ENCODE measurements at places on chromosomes 11 and 22.
A peak's percentile ranks its signal among the peaks of the same experiment; 100 is the strongest.

GRCh38 chr11:57622263-57622662 is 24.8 kb downstream of the SERPING1 start:
- DNase-seq, result no peak

DNA sequence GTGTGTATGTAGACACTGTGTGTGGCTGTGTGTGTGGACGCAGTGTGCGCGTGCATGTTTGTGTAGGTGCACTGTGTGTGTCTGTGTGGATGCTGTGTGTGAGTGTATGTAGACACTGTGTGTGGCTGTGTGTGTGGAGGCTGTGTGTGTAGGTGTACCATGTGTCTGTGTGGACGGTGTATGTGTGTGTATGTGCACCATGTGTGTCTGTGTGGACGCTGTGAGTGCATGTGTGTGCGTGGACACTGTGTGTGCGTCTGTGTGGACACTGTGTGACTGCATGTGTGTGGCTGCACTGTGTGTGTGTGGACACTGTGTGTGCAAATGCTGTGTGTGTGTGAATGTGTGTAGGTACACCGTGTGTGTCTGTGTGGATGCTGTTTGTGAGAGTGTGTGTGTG is 10.3 kb downstream of the TRPM5 start:
- no peak for DNase-seq

DNA sequence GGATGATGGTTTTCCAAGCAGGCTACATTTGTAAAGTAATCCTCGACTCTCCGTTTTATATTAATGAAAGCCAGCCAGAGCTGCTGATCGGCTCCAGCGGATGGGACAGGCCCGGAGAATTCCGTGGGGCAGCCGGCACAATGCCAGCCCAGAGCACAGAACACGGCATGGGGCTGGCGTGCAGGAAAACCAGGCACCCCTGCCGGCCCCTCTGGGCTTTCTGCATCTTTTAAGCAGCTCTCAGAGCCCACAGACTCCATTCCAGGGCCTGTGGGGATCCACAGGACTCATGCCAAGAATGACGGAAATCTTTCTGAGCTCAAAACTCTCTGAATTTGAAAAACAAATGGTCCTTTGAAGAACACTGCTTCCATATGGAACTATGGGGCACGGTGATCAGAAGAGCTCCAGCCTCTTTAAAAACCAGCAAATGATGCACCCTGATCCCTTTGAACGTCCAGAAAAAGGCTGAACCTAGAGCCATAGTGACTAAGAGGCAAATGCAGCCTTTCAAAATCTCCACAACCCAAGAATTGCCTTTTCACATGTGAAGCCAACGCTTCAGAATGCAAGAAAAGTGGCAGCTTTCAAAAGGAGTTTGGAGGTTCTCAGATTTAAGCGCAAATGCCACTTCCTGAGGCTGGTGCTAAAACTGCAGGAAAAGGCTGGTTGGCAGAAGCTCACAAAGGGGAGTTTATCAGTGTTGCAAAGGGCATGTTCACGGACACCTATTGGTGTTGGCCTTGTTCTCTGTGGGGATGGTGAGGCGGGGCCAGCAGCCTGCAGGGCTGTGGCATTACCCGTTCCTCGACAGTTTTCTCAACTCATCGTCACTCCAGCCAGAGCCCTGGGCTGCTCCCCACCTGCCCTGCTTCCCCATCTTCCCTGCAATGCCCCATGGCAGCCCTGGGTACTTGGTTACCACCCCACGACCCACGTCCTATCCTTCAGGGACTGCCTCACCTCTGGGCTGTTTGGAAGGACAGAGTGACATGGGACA is 212.5 kb downstream of the CTTN start:
- DNase-seq, result peak; percentile 32

DNA sequence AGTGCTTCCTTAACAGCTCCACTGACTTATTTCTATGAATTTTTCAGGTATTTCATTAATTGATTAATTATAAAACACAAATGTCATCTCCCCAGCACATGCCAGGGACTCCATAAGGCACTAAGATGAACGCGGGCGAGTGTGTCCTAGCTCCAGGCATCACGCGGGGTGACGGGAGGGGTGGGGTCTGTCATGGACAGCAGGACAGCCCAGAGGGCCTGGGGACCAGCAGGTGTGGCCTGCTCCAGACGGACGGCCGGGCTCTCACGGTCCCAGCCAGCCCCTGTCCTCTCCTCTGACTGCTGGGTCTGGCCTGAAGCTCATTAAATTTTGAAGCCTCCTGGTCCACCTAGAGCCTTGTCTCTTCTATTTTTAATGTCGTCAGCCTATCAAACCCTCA is 531.1 kb downstream of the BRD1 start:
- no peak for DNase-seq

DNA sequence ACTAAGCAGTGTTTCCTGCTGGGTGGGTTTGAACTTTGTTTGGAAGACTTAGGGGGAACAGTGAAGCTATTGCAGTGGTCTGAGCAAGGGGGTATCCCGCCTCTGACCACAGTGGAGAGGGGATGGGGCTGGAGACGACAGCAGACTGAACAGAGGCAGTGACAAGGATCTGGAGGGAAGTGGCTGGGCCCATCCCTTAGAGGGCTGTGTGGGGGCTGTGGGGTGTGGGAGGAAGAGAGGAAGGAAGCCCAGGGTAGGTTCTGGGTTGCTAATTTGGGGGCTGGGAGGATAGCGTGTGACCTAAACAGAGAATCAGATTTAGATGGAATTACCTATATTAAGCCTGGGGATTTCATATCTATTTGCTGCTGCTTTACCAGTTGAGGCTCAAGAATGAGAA is 70.7 kb downstream of the BMAL1 start:
- no peak for DNase-seq

DNA sequence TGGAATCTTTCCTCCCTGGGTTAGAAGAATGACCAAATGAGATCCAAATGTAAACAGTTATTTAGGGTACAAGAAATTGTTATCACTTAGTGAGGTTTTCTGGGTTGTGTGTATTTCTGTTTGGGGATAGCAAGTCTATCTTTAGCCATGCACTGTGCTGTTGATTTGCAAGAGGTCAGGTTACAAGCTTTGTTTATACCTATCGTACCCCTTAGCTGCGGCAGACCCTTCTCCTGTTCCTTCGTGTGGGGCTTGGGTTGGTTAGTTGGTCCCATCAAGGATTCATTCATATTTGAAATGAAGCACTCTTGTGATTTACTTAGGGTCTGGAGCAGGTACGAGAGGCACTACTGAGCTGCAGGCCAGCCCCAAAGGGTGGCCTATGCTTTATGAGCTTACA is 72.6 kb downstream of the USP35 start:
- no peak for DNase-seq

- no peak for DNase-seq
These were observed 36.6 kb downstream of the TMEM45B start for GRCh38 chr11:129852125-129852740.

- no peak for DNase-seq
These were observed 22.5 kb downstream of the TAB1 start for GRCh38 chr22:39422101-39422500.

- no peak for DNase-seq
These were observed 7.1 kb downstream of the LARGE2 start for GRCh38 chr11:45929486-45930030.

DNA sequence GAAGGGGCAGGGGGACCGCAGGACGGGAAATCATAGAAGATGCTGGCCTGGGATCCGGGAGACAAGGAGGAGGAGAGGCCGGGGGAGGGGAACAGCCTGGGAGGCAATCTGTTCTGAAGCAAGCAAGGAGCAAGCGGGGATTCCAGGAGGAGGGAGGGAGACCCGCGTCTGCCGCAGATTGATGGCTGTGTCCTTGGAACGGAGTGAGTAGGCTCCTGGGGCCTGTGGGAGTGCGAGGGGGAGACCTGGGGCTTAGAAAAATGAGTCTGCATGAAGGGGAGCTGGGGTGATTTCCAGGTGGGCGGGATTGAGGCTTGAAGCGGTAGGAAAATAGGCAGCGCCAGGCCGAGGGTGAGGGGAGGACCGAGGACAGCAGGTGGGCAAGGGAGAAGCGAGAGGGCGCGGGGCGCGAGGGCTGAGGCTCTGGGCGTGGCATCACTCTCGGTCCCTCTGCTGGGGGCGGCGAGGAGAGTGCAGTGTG is 1.6 kb upstream of the LRRC55 start:
- no peak for DNase-seq

- DNase-seq, result no peak
These were observed 1461.2 kb downstream of the TBC1D22A start for GRCh38 chr22:48223488-48224190.

GRCh38 chr11:20363500-20364340 is at the start of gene HTATIP2:
Gene HTATIP2 (plus strand): TSS chr11:20363714. CDS start chr11:20364238, 524 bp downstream.
- DNase-seq, result no peak

DNA sequence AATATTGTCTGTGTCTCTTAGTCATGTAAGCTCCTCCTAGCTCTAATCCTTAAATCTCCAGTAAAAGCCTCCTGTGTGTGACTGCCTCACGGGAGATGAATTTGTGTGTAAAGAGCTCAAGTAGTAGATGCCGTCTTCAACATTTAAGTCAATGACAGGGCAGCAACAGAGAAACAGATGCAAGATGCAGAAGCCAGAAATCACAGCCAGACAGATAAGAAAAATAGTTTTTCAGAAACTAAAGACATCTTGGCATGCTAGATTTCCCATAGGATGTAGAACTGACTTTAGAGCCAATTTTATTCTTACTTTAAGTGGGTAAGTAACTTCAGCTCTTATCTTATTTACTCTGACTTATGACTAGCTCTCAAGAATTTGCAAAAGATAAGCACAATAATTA is 652.8 kb downstream of the KCNA4 start:
- no peak for DNase-seq

DNA sequence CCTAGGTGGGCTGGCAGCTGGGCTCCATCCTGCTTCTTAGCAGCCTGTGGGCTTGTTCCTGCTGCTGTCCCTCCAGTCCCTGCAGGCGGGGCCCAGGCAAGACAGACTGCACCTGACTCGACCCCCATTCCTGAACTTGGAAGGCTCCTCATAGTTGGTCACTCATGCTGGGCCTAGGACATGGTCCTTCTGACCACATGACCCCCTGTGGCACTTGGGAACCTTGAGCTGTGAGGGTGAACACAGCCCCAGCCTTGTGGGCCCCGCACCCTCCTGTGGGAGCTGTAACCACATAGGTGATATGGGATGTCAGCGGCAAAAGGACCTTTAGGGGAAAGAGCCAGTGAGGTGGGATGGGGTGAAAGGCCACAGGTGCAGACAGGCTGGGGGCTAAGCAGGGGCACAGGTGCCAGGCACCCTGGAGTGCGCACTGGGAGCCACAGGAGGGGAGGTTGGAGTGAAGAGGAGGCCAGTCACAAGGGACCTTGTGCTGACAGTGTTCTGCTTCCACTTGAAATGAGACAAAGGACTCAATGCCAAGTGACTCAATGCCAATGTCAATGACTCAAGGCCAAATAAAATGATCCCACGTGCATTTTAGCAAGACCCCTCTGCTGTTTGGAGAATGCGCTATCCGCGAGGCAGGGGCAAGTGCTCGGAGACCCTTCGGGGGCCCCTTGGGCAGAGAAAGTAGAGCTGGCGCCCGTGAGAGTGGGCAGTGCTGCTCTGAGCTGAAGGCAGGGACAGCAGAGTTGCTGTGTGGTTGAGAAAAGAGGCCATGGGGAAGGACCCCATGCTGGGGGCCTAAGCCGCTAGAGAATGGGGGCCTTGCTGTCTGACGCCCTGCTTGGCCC is 90.7 kb downstream of the MORC2 start:
- DNase-seq, result no peak

GRCh38 chr22:37552524-37553163 is 7.6 kb upstream of the CDC42EP1 start:
- no peak for DNase-seq

GRCh38 chr22:46159777-46160176 is 9.5 kb downstream of the PPARA start:
- no peak for DNase-seq

DNA sequence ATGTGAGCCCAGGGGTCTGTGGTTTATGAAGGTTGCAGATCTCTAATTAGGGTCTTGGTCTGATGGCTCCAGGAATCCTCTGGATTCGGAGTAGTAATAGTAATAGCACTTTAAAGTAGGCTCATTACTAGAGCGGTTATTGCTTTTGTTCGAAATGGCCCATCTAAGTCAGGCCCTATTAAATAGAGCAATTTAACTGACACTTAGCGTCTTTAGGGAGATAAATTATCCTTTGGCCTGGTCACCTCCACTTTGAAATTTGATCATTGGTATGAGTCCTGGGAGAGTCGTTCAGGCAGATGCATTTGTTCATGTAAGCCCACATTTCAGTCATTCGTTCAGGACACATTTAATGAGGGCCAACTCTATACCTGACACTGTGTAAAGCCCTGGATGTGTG is 54.8 kb downstream of the LDLRAD3 start:
- no peak for DNase-seq

DNA sequence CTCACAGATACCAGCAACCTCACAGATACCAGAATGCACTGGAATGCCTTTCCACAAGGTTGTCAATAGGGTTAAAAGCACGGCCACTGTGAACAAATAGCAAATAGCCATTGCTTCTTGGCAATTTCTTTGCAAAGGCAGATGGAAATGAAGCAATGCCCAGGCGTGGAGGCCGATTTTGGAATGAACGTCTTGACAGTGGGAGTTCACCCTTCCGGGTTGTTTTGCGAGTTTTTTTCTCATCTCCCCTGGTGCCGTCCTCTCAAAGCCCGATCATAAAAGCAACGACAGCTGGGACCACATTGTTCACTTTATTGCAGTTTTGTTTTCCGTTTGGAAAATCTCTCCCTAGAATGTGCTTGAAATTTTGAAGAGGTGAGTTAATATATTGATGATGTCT is 38.0 kb upstream of the CD82 start:
- no peak for DNase-seq

DNA sequence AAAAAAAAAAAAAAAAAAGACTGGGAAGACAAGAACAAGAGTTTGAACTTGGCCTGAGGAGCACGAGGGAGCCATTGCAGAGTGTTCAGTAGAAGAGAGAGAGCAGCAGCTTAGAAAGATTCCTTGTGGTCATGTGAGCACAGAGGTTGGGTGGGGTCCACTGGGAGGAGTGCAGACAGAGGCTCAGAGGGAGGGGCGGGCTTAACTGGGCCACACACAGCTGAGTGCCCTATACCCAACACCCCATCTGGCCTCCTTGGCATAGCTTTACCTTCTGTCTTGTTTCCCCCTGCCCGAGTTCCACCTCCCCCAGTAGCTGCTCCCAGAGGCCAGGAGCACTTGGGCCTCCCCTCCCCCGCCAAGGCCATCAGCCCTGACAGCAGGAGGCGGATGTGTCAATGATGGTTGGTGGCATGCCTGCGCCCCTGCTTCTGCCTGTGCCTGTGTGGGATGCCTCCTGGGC is 12.1 kb downstream of the C11orf86 start:
- DNase-seq, result no peak

- no peak for DNase-seq
These were observed 55.6 kb upstream of the LYVE1 start for GRCh38 chr11:10623797-10624761.

DNA sequence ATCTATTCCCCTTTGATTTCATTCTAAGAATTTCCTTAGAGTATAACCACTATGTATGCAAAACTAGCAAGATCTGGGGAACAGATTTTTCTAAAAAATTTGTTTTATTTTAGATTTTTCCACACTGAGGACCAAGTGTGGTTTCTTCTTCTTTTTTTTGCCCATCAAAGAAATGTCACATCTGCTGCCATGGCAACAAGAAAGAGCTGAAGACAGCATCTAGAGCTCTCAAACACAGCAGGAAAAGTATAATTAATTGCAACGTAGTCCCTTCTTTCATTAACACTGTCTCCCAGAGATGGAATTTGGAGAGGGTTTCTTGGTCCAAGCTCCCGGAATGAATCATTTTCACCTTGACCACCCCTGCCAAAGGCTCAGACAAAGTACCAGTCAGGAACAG is 256.7 kb upstream of the CCDC90B start:
- no peak for DNase-seq
